Stimulated activated CD4-positive, alpha-beta T cell treated with anti-CD3 and anti-CD28 coated beads, Interleukin-1b, Interleukin-23, amount 100 ng/mL, for 24 hours (primary cell): ENCODE measurements at places on chromosomes 1 and 21.

DNA sequence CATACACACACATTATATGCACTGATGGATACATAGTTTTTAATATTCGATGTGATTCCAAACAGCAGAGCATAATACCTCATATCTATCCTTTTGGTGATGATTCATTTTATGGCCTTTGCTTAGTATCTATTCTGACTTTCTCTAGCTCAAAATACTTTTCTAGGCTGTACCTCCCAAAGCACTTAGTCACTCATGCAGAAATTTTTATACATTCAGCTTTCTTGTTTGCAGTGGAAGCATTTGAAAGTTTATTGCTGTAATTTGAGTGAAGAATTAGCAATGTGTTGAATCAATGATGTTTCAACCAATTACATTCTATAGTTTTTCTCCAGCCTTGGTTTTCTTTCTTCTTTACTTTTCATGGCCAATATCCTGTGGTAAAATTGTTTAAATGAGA, 66.7 kb downstream of the LBR start:
- DNase-seq: no peak

DNA sequence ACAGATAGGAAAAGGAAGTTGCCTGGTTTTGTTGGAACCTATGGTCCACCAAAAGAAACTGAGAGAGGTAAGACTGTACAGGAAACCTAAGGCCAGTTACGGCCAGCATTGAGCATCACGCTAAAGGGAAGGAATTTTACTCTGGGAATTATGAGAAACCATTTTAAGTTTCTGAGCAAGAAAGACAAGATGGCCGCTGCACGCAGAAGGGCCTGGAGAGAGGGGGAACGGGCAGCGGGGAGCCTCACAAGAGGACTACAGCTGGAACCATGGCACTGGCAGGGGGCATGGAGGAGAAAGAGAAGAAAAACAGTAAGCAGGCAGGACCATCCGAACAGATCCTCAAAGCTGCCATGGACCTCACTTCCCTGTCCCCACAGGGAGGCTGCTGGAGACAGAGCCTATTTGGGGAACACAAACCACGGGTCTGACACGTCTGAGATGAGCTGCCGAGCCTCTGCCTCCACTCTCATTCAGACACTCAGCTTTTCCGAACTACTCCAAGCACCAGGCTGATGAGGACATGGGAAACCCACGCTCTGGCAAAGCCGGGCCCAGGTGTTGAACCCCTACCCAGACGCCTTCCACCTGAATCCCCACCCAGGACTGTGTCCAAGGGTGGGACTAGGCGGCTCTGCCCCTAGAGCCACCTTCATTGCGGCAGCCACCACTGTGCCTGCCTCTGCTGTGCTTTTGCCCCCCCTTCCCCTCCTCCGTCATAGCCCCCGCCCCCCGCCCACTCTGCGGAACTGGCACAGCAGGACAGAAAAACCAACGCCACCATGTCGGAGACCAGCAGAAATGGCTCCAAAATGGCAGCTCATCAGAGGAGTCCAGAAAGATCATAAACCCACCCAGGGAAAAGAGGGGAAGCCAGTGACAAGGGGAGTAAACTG, 69.0 kb downstream of the CD46 start:
- DNase-seq: no peak

DNA sequence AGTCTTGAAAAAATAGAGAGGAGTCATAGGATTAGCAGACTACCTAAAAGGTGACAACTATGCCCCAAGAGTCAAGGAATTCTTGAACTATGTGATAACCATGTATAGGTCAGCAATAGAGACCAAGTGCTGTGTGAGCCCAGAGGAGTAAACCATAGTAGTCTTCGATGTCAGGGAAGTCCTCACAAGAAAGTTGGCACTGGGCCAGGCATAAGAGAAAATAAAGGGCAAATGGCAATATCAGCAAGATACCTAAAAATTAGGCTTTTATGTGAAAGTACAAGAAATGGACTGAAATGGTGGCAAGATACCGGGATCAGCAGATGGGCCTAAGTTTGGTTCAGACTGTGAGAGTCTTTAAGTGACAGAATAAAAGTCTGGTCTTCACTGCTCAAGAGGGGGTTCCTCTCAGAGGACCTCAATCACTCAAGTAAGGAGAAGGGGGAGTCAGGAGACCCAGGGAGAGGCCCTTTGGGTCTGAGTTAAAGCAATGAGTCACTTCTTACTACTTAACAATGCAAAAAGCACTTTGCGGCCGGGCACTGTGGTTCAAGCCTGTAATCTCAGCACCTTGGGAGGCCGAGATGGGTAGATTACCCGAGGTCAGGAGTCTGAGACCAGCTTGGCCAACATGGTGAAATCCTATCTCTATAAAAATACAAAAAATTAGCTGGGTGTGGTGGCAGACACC, 95.0 kb downstream of the TEX35 start:
- DNase-seq: no peak

DNA sequence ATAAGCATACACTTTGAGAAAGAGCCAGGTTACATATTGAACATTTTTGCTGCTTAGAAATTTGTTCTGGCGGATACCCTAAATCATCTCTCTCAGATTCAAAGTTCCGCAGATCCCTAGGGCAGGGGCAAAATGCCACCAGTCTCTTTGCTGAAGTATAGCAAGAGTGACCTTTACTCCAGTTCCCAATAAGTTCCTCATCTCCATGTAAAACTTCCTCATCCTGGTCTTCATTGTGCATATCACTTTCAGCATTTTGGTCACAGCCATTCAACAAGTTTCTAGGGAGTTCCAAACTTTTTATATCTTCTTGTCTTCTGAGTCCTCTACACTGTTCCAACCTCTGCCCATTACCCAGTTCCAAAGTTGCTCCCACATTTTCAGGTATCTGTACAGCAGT, 23.3 kb upstream of the LYPD8 start:
- no peak for DNase-seq

DNA sequence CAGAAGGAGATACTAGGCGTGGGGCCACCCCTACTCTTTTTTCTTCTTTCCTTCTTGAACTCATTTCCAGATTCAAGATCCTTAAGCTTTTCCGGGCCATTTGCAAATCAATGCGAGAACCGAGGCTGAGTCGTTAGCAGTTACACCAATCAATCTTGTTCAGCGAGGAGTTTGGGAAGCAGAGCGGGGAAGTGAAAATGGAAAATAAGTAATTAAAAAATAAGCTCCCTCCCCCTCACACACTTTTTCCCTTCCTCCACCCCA, 1.7 kb upstream of the NEGR1 start:
- no peak for DNase-seq

- DNase-seq: no peak
Measured at GRCh38 chr1:231334079-231334666, 3.5 kb downstream of the EXOC8 start.

DNA sequence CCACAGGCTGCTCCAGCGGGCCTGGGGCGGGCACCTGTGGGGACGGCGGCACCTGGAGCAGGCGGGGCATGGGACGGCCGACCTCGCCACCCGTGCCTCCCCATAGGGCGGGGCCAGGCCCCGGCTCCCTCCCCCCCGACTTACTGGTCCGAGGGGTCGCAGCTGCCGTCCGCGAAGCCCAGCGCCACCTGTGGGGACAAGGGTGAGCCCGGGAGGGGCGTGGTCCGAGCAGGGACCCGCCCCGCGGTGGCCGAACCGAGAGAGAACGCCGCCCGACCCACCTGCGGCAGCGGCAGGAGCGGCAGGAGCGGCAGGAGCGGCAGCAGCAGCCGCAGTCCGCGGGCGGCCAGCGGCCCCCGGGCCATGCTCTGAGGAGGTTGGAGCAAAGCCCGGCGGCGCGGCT, at the start of gene TMEM52:
Gene TMEM52, minus strand, starts transcription at position 379 of the 403 bp plus-strand sequence. Its CDS starts 14 bp downstream, at position 365.
- peak; percentile 22 for DNase-seq

GRCh38 chr1:22074803-22075202, 22.3 kb downstream of the CDC42 start:
- DNase-seq: no peak

DNA sequence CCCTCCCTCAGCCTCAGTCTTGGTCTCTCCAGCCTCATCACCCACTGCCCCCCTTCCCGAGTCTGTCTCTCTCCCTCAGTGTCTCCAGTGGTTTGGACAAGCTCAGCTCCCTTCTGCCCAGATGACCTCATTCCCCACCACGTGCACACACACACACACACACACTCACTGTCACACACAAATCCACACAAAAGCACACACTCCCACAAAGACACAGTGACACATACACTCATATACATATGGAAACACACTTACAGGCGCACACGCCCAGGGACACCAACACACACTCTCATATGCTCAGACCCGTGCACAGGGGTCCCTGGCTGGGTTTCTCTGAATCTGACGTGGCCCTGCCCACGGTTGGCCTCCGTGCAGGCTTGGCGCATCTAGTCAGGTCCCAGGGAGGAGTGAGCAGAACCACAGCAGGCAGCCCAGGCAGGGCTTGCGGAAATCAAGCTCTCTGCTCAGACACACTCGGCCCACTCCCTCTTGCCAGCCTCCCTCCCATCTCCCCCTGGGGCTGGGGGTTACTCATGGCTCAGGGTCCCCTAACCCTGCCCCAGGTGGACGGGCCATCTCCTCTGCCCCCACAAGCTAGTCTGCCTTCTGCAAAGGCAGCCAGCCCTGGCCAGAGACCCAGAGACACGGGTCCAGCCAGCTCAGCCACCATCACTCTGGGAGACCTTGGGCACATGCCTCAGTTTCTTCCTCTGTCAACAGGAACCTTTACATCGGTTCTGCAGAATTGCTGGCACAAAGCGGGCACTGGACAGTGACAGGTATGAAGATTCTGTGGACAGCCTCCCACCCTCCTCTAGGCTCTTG, 38.5 kb upstream of the FAM131C start:
- no peak for DNase-seq

DNA sequence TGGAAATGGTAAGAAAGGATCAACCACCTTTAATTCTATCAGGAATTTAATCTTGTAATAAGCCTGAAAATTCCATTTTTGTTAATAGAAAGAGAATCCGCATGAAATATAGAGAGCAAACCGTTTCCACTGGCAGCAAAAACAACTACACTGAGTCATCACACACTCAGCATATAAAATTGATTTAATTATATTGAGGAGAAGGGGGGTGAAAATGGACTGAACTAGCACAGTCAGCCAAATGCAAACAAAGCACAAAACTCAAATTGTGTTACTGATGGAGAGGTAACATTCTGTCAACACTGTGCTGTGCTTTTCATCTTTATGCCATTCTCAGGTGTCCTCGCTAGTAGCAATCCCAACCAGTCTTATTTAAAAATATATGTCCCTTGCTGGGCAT, 1583.9 kb downstream of the MRPL39 start:
- no peak for DNase-seq

GRCh38 chr1:1869469-1869868, 21.4 kb downstream of the GNB1 start:
- DNase-seq: no peak

DNA sequence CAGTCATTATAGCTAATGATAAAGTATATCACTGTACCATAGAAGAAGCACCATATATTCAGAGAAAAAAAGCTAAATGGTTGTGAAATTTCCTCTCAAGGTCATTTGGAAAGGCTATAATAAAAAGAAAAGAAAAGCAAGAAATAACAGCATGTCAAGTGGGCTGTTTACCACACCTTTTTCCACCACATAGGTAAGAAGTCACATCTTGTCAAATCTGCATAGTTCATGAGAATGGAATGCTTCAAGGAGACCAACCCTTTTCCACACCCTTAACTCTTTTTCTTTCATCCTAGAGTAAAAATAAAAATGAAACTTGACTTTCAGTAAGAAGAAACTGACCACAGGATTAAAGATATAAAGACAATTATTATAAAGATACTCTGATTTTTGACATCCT, 91.2 kb downstream of the ATP6V1G3 start:
- no peak for DNase-seq

DNA sequence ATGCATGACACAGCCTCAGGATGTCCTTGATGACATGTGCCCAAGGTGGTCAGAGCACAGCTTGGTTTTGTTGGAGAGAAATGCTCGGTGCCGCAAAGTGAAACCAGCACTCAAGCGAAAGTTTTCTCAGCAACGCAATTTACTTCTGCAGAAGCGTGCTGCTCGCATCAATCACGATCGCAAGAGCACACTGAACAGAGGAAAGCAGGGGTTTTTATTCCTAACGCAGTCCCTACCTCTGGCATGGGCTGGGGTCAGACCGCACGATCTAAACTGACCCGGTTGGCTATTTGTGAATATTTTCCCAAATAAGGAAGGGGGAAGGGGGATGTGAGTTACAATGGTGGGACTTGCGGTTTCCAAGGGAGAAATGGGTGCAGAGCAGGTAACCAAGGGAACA, 809 bp upstream of the ZNF669 start:
- no peak for DNase-seq

GRCh38 chr1:156556354-156556753, 16.0 kb downstream of the IQGAP3 start:
- no peak for DNase-seq

- no peak for DNase-seq
Measured at GRCh38 chr1:151846062-151846568, 6.5 kb upstream of the C2CD4D start.

DNA sequence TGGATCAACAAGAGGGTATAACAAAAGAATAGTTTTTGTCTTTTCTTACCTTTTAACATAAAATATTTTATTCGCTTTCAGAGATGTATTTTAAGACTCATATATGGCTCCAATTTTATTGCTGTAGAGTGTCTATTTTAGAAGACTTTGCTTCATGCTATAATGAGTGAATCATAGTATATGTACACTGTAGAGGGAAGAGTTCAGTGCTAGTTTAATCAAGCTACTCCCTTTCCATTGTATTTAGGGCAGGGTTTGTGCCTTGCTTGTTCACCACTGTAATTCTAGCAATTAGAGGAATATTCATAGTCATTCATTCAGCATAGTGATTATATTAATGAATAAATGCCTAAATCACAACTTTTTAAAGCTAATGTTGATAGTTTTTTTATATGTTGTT, 78.8 kb downstream of the CEP350 start:
- DNase-seq: no peak

DNA sequence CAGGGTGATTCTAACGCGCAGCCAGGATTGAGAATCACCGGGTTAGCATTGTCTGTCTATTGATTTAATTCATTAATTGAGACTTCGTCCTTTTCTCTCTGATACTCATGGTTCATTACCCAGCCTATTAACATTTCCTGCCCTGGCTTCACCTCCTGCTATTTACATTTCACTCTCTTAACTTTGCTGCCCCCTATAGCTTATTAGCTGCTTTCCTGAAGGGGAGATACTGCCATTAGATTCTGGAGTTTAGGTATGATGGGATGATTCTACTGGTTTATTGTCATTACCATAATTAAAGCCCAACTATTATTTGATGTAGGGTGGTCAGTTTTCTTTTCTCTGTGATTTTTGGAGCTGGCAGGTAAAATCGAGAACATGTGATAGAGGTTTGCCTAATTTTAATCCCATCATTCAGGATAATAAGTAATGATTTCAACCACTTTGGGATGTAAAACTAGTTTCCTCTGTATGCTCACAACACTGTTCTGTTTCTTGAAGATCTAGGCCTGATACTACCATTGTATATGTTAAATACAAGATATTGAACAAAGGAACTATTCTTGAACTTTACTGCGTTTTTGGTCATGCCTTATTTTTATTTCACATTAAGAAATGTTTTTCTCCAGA, 6.4 kb downstream of the PPP2R5A start:
- no peak for DNase-seq
